Mucosa of gallbladder (tissue), 1 donor: ENCODE measurements at places on chromosomes 7 and 10. TPM values are rescaled to one million over a fixed set of nuclear protein-coding genes. Genes with fewer than 3 reads are reported as not detected.

Gene SLC26A3
- total RNA-seq, result 856 TPM

Gene TMEM184A
- 39.8 TPM for total RNA-seq

Gene LBX1
- total RNA-seq, result not detected

Gene TMEM130
- total RNA-seq, result 0.26 TPM

Gene RAPGEF5
- total RNA-seq, result 53.4 TPM

Gene CYREN
- total RNA-seq, result 43.9 TPM

Gene PRSS37
- not detected for total RNA-seq

Gene VENTX
- 2.7 TPM for total RNA-seq

Gene ICA1
- 26.4 TPM for total RNA-seq

Gene SCART1
- total RNA-seq, result 3.6 TPM

Gene GNAT3
- 1.2 TPM for total RNA-seq
